ENCODE measurements at places on chromosomes 4 and X.

GRCh38 chr4:57443787-57444186 lies 333.6 kb upstream of the IGFBP7 start:
- DNase-seq, result no peak

DNA sequence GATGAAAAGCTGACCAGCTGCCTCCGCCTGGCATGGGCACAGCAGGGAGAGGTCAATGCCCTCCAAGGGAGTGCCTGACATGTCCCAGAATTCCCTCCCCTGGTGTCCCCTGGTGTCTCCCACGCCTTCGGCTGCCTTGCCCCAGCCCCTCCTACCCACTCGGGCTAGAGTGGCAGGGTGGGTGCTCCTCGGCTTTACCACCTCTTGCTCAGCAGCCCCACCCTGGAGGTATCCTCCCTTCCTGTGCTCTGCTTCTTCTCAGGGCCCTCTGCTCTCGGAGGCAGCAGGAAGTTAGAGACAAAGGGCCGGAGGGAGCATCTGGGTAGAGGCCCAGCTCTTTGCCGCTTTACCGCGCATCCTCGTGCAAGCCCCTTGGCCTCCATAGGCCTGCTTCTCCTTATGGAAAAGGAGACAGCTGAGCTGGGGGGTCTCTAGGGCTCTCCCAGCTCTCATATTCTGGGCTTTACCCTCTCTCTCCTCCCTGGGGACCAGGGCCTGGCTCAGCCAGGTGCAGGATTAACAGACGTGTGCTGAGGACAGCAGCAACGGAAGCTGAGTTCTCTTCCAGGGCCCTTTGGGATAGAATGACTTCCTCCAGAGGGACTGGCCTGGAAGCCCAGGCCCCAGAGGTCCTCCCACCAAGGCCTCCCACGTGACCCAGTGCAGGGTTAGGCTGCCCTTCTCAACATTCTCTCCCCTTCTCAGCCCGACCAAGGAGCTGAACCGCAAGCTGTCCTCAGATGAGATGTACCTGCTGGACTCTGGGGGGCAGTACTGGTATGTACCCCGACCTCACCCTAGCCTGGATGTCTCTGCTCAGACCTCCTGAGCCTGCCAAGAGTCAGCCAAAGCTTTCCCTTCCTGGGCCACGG lies 17.2 kb downstream of the XPNPEP2 start:
- DNase-seq, result no peak

GRCh38 chr4:165982934-165983333 lies 109.9 kb downstream of the TLL1 start:
- DNase-seq, result no peak

- DNase-seq, result no peak
These were observed 3.3 kb downstream of the WDR44 start for GRCh38 chrX:118349188-118349587.

GRCh38 chrX:40094041-40094899 lies 3.5 kb downstream of the BCOR start:
- no peak for DNase-seq

DNA sequence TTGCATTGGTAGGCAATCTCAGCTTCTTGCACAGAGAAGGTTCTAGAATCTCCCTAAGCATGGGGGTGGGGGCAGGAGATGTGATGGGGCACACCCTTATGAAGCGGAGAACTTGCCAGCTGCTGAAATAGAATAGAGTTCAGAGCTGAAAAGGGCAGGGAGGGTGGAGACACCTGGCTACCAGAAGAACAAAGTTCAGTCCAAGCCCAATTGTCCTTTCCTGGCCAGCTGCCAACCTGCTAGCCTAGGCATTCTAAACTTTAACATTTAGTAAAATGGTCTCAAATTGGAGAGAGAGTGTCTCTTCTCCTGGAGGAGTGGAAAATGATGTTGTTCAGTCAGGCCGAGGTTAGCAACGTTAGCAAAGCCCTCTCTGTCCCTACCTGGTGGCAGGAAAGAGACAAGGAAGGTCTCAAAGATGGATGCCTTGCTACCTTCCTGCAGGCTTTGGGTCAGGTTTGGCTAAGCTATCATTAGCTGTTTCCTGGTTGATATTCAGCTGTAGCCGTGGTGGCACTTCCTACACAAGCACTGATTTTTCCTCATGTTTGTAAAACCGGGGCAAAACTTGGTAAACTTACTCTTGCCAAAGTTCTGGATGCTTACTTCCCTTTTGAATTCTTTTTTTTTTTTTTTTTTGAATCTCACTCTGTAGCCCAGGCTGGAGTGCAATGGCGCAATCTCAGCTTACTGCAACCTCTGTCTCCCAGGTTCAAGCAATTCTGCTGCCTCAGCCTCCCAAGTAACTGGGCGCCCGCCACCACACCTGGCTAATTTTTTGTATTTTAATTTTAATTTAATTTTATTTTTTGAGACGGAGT lies 34.7 kb upstream of the NYX start:
- no peak for DNase-seq

DNA sequence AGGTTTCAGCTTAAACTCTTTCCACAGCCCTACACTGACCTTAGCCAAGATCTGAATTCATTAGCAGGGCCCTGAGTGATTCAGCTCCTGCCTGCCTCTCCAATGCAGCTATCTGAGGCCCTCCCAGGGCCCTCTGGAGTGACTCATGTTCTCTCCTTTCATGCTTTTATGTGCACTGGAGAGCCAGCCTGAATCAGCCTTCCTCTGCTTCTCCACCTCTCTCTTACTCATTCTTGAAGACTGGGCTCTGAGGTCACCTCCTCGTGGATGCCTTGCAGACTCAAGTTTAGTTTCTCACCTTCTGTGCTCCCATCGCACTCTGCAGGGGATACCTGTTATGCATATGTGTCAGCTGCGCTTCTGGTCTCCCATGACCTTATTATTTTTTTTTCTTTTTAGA lies 3.1 kb upstream of the OCIAD2 start:
- DNase-seq, result no peak

DNA sequence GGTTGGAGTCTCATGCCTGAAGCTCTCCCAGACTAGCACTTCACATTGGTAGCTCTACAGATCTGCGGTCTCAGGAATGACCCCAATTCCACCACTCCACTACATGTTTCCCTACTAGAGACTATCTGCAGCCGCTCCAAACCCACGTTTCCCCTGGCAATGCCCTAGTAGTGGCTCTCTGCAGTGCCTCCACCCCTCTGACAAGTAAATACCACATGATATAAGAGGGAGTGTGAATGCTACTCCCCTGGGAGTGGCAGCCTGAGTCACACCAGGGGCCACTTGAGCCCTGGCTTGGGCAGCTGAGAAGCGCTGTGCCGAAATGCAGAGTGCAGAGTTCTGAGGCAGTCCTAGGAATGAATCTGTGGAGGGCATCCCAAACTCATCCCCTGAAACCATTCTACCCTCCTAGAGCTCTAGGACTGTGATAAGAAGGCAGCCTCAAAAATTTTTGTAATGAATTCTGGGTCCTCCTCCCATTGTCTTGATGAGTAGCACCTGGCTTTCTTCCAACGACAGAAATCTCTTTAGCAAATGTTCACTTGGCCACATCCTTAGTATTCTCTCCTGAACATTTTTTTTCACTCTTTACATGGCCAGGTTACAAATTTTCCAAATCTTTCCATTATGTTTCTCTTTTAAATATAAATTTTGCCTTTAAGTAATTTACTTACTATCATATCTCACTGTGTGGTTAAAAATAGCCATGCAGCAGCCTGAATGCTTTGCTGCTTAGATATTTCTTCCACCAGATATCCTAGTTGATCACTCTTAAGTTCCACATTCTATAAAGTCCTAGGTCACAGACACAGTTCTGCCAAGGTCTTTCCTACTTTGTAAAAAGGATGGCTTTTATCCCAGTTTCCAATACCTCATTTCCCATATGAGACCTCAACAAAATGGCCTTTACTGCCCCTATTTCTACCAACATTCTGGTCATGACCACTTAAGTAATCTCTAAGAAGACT lies 160.2 kb upstream of the CPEB2 start:
- no peak for DNase-seq

GRCh38 chrX:18799911-18800310 lies 92.5 kb downstream of the PPEF1 start:
- no peak for DNase-seq

- no peak for DNase-seq
These were observed 281.1 kb downstream of the SLC7A11 start for GRCh38 chr4:137961051-137961438.

GRCh38 chrX:13855689-13856450 lies 39.0 kb upstream of the GPM6B start:
- no peak for DNase-seq

DNA sequence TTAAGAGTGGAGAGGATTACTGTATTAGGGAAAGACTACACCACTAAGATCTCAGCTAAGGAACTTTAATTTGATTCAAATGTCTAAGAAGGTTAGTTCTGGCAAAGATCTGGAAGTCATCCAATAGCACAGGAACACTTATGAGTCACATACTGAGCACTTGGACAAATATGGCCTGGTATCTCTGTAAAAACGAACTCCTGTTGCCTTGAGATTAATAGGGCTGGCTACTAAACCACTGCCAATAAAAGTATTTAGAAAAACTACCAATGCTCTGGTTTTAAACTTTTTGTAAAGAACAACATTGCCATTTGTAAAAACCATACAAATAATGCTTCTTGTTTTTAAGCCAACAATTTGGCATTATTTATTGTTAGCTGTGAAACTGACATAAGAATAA lies 70.5 kb downstream of the SEC24D start:
- no peak for DNase-seq

DNA sequence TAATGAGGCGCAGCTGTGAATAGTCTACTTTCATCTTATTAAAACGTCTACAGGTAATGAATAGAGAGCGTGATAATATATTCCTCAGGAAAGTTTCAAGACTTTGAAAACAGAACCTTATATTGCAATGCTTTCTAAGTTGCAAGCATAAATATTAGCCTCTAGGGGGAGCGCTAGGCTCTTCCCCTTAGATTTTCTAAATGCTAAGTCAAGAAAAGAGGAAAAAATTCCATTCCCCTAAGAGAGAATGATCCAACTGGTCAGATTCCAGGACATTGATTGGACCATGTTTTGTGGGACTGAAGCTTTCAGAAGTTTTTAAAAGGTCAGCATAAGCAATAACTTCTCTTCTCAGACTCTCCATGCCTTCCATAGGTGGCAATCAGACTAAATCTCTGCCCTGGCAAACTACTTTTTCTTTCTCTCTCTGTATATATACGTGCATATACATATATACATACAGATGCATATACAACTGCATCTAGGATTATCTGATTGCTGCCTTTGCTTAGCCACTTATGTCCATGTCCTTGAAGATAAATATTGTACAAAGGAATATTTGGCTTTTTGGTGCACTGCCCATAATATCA lies 492.9 kb downstream of the INPP4B start:
- DNase-seq, result no peak

GRCh38 chr4:169612871-169613859 lies 782 bp upstream of the NEK1 start:
- no peak for DNase-seq

- no peak for DNase-seq
These were observed 95.6 kb upstream of the SLC4A4 start for GRCh38 chr4:71243091-71243833.

DNA sequence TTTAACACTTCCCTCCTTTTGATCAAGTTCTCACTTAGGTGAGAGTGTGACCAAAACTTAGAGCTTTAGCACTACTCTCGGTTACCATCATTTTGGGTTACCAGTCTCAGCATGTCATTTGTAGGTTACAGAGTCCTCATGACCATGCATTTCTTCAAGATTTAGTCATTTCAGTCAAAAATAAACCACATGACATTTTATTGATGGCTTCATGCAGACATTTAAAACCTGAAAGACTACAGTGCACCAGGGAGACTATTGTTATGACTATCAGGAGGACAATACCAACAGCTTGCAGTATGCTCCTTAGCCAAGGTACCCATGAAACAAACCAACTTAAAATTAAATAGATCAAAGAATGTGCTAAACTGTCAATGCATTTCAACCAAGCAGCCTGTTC lies 498.1 kb upstream of the FSTL5 start:
- DNase-seq, result no peak

- DNase-seq, result no peak
These were observed 88.0 kb downstream of the GUCY2F start for GRCh38 chrX:109393859-109394258.

DNA sequence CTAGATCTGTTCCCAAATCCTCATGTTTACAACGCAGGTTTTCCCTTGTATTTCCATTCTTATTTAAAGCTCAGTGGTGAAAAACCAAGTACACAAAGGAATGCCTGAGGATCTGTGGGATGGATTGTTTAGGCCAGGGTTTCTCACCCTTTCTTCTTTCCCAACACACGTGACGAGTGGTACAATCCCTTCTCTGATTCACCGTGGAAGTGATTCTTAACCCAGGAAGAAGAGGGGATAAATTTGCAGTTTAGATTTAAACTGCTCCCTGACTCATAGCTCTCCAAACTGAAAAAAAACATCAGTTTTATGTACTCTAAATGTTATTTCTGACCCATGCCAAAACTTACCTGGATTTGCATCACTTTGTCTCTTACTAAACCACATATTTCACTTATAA lies 17.0 kb downstream of the PAQR3 start:
- DNase-seq, result no peak

DNA sequence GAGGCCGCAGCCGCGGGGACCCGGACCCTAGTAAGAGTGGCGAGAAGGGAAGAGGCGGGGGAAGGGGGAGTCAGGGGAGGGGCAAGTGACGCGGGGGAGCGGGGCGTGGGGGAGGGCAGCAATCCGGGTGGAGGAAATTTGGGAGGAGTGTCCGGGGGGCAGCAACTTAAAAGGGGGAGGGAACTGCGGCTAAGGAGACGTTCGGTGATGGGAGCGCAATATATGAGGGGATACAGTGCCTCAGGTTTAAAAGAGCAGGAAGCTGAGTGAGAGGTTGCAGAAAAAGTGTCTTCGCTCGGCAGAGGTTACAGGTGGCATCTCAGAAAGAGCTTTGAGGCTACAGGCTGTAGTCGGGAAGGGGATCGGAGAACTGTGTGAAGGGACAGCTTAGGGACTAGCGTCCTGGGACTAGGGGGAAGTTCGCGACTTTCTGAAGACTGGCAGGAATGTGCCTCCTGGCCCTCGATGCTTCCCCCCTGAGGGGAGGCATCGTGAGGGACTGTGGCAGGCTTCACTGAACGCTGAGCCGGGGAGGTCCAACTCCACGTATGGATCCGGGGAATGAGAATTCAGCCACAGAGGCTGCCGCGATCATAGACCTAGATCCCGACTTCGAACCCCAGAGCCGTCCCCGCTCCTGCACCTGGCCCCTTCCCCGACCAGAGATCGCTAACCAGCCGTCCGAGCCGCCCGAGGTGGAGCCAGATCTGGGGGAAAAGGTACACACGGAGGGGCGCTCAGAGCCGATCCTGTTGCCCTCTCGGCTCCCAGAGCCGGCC lies 519 bp downstream of the FOXO4 start:
- DNase-seq, result no peak

- DNase-seq, result no peak
These were observed 9.9 kb downstream of the FAM200B start for GRCh38 chr4:15691346-15692135.

DNA sequence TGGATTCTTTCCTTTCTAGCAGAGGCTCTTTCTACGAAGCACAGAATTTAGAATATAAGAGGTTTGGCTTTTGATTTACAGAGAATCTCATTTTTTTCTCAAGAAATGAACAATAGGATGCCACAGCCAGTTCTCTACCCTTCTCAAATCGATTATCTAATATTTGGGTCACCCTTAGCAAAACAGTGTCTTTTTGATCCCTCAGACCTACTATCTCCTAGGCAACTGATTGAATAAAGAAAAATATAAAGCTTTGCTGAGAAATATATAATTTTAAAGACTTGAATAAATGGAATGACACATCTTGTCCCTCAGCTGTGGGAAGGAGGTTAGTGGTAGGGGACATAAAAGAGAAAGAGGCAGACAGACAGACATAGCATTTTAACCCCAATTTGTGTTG lies 153.3 kb downstream of the SH3KBP1 start:
- no peak for DNase-seq

GRCh38 chr4:78665216-78665770 lies 110.9 kb upstream of the BMP2K start:
- no peak for DNase-seq

All from GM12878 (cell line).